ENCODE measurements at places on chromosomes 3 and 15.

DNA sequence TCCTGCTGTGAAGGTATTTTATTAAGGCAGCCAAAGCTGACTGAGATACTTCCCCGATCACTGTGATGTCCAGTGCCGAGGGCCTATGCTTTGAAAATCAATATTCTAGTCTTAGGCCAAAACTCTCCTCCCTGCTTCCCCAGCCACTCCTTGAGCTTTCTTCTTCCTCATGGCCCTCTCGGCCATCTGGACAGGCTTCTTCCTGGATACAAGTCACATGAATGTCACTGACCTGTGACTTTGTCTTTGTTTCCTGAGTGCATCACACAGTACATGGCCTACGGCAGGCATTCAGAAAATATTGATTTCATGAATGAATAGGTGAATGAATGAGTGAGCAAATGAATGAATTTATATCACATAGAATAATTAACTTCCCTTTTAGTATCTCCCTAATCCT, 24.6 kb upstream of the HES1 start:
- no peak for DNase-seq

DNA sequence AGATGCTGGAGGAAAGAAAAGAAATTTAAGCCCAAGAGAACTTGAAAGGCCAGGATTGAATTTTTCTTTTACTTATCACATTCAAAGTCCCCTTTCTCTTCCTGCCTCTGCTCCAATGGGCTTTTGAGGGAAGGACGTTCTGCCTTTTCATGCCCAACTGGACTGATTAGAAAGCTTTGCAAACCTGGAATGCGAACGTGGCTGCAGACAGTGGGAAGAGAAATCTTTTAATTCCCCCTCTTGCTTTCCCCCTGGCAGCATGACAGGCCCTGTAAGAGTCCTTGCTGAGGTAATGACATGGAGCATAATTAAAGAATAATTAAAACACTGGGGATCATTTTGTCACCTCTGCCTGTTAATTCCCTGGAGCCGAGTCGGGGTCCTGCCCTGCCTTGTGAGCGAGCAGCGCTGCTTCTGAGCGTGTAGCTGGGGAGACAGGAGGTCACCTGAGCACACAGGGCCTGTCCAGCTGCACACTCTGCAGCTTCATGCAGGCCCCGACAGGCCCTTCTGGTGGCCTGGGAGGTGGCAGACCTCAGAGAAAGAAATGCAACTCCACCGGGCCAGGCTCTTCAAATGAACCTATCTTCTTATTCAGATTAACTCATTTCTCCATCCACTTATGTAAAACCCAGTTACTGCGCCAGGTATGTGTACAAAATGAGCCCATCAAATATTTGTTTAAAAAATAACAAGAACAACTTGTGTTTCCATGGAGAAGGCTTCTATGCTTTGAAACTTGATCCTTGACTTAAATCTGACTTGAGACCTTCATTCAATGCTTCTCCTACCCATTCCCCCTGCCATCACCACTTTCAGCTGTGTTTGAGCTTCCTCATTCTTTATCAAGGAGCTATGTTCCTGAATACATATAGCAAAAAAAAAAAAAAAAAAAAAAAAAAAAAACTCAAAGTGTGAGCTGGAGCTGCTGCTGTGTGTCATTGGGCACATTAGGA, 628.2 kb upstream of the CFAP20DC start:
- DNase-seq, result no peak

GRCh38 chr3:122679085-122679881, 1.4 kb upstream of the PARP14 start:
- DNase-seq, result peak; percentile 74

DNA sequence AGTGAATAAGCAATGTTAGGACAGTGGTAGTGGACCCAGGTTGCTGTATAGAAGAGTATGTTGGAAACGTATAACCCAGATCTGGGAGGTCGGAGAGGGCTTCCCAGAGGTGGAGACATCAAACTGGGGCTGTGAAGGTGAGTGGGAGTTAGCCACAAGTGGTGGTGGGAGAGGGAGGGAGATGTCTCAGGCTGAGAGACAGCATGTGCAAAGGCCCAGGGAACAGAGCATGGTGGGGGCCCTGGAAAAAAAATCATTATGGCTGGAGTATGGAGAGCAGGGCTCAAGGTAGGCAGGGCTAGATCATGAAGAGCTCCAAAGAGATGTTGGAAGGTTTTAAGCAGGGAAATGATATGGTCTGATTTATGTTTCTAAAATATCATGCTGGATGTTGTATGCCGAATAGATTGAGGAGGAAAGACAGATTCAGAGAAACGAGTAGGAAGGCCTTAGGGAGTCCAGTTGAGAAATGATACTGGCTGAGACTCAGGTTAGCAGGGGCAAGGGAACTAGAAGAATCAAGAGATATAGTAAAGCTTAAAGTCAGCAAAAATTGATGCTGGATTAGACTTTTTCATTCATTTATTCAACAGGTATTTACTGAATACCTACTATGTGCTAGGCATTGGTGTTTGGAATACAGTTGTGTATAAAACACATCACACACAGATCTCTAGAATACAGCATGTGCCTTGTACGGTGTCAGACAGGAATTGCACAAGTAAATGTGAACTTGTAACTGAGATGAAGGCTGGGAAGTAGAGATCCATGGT, 17.0 kb downstream of the ITPR1 start:
- DNase-seq, result no peak

- no peak for DNase-seq
Measured at GRCh38 chr3:29286478-29287240, 5.8 kb downstream of the RBMS3 start.

GRCh38 chr3:64251019-64251418, 25.8 kb upstream of the PRICKLE2 start:
- no peak for DNase-seq

DNA sequence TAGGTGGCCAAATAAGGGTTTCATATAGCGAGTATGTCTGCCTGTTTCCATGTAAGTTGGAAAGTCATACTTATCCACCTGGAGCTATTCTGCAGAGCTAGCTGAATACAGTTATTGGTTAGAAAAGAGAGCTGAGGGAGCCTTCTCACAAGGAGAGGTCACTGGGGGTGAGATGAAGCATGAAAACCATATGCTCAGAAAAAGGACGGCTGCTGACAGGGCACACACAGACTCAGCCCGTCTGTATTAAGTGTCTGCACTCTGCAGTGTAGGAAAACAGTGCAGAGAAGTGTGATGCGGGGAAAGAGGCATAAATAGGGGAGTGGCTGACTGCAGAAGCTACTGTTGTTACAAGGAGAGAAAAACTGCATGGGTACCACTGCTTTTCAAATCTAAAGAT, 58.2 kb downstream of the C3orf70 start:
- DNase-seq, result no peak

GRCh38 chr15:57902155-57902554, 163.4 kb downstream of the ALDH1A2 start:
- DNase-seq, result no peak

DNA sequence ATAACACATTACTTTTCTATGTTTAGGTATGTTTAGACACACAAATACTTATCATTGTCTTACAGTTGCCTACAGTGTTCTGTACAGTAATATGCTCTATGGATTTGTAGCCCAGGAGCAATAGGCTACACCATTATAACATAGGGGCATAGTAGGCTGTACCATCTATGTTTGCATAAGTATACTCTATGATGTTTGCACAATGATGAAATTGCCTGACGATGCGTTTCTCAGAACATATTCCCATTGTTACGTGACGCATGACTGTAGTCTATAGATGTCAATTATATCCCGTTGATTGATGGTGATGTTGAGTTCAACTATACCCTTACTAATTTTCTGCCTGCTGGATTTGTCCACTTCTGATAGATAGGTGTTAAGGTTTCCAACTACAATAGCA, 139.4 kb upstream of the PFN2 start:
- DNase-seq, result no peak

- DNase-seq, result no peak
Measured at GRCh38 chr15:49494842-49495241, 71.8 kb downstream of the FGF7 start.

DNA sequence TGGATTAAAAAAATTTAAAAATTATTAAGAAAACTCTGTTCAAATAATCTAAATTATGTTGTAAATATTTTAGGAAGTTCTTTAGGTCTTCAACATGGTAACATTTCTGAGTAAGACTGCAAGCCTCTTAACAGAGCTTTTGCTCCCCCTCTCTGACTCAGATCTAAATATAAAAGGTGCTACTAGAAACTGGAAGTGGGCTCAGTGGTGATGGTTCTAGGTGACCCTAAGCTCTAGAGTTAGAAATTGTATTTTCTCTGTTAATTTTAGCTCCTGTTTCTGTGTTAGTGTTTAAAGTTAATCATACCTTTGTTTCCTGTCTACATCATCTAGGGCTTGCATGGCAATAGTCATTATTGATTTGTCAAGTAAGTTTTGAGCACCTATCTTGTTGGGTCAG, 159.9 kb upstream of the MEIS2 start:
- DNase-seq, result no peak

DNA sequence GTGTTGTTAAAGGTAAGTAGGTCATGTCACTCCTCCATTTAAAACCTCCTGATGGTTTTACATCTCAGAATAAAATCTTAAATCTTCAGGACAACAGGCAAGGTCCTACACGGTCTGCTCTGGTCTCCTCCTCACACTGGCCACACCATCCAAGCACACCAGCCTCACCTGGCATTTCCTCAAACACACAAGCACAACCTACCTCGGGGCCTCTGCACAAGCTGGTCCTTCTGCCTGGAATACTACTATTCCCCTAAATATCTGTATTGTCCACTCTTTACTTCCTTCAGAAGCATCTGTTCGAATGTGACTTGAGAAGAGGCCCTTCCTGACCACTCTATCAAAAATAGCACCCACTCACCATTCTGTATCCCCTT, 1.8 kb downstream of the GORASP1 start:
- DNase-seq, result no peak

DNA sequence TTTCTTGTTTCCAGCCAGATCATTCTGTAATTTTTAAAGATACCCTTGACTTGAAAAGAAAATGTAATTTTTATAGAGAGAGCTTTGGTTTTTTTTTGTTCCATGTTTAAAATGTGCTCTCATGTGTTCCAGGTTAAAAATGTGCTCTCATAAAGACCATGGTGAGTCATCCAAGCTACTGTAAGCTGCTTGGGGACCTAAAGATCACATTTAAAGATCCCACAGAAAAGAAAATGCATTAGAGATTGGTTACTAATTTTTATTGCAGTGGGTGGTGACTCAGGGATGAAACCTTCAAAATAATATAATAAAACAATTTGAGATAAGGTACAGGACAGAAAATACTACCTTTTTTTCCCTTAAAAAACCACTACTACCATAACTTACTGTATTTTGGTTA, 11.0 kb downstream of the TCF12 start:
- no peak for DNase-seq

DNA sequence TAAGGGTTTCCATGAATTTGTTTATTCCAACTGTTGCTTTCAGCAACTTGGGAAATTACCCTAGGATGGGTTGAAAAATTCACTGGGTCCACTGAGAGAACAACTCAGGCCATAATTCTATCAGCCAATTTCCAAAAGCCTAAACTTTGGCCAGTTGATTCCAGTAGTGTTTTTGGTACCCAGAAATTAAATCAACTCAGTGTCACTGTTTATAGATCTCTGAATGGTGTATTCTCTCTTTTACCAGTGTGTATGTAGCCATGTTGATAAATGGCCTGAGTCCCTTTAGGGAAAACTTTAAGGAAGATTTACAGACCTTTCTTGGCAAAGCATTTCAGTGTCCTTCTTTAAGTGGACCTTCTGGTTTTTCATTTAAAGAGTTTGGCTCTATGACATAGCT, 636.4 kb downstream of the OTOL1 start:
- DNase-seq, result no peak

- no peak for DNase-seq
Measured at GRCh38 chr3:71681224-71681668, 44.0 kb downstream of the EIF4E3 start.

DNA sequence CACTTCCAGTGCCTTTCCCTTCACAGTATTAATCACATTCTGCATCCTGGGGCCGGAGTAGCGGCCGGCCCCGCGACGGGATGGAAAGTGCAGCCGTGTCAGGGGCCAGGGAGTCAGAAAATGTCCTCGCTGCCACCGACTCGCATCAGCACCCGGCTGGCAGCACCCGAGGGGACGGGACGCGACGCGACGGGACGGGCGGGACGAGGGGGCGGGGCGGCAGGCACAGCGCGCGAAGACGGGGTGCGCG, 353 bp downstream of the ATG3 start:
- no peak for DNase-seq

DNA sequence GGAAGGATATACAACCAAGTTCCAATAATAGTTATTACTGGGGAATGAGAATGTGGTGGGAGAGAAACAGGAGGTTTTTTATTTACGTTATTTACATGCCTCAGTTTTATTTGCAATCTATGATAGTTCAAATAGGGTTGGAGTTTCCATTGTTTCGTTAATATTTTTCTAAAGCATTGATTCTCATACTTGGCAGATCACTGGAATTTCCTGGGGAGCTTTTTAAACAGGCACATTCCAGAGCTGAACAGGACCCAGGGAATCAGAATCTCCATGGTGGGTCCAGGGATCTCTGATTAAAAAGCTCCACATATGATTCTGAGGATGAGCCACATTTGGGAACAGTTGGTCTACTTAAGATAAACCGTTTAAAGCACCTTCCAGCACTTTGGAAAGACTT, 123.9 kb downstream of the IL20RB start:
- no peak for DNase-seq

- DNase-seq, result no peak
Measured at GRCh38 chr3:23055733-23056376, 147.3 kb upstream of the UBE2E2 start.

- DNase-seq, result no peak
Measured at GRCh38 chr3:56753206-56753820, 48.4 kb downstream of the ARHGEF3 start.

DNA sequence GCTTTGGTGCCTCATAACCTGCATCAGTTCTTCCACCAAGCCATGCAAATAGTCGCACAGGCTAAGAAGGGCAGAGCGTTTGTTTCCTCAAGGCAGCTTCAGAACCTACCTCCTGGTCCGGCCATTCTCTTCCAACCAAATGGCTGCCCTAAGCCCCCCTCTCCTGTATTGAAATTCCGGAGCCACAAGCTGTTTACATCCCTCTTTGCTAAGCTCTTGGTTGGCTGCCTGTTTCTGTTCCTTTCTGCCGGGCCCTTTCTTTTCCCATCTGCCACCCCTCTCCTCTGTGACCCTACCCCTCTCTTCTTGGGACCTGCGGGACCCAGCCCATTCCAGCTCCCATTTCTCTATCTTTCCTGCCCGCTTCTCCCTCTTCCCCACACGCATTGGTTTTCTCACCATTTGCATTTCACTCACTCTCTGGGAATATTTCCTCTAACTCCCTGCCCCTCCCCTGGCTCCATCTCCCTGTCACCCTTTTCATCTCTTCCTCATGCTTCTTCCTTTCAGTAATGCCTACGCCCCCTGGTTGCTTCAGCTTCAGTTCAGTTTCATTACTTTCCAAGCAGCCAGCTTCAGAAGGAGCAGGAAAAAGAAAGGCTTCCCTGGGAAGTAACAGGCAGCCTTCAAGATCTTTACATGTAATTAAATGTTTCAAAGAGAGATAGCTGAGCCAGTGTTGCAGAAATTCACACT, 113.5 kb downstream of the RAB11A start:
- DNase-seq, result no peak

DNA sequence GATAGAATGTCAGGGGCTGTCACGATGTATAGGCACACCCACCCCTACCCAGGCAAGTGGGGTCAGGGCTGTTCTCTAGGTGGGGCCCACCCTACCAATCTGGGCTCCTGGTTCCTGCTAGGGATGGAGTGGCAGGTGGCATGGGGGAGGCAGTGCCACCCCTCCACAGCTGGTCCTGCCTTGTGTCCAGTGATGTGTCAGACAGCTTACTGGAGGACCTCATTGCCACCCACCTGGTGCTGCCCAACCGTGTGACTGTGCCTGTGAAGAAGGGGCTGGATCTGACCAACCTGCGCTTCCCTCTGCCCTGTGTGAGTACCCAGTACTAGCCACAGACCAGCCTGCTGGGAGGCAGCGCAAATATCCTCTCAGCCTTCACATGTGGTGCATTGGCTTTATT, 27.5 kb downstream of the ESYT3 start:
- no peak for DNase-seq

Data from activated T-cell treated with anti-CD3 and anti-CD28 coated beads for 1 hour (primary cell).